Thoracic aorta (tissue), 2 donors: ENCODE measurements at places on chromosomes 2 and 18.

GRCh38 chr18:4842287-4842686 is 354.8 kb downstream of the AKAIN1 start:
- H3K36me3 ChIP-seq: no peaks in the 10 kb centered on the region
- H3K27ac ChIP-seq: no peak overlapping the region
- H3K4me1 ChIP-seq: no peaks in the 10 kb centered on the region

DNA sequence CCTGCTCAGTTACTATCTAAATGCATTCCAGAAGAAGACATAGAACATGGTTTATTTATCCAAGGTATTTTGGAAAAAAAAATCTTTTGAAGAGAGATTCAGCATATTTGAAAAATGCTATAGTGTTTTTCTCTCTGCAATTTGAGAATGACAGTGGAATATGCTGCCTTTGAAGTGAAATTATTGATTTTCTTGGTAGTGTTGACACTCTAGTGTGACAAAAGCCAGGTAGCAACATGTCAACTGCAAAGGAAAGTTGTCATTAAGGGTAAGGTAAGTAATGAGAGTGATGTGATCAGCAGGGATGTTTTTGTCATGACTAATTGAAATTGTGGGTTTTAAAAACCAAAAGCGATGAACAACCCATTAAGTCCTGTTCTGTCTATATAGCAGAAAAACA is 1387.1 kb upstream of the TMEFF2 start:
- no peak overlapping the region for H3K4me3 ChIP-seq
- DNase-seq: no peak
- H3K4me1 ChIP-seq: no peaks in the 10 kb centered on the region

GRCh38 chr2:12819721-12820120 is 103.0 kb downstream of the TRIB2 start:
- no peak for DNase-seq
- H3K4me1 ChIP-seq: peaks cover 8% of the 10 kb centered on the region
- H3K27me3 ChIP-seq: no peaks in the 10 kb centered on the region
- H3K36me3 ChIP-seq: no peaks in the 10 kb centered on the region

DNA sequence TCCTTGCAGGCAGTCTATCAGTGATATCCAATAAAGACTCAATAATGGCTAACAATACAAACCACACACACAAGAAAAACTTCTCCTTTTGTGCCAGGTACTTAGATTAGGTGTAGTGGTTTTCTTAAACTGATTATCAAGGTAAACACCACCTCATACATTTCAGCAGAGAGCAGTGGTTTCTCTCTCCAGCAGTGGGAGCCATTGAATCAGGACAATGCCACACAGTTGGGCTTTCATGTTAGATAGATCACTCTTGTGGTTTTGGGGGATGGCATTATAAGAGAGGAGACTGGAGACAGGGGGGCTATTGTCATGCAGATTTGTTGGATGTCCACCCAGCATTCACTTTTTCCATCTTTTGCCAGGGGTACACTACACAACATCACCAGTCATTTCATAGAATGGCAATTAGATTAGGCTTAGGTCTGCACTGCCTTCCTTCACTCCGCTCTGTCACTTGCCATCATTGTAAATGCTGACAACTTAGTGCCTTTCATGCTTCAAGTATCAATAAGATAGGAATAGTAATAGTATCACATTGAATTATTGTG is 13.6 kb upstream of the IRS1 start:
- no peaks in the 10 kb centered on the region for H3K27me3 ChIP-seq
- no peaks in the 10 kb centered on the region for H3K36me3 ChIP-seq
- H3K27ac ChIP-seq: no peak overlapping the region
- no peaks in the 10 kb centered on the region for H3K4me1 ChIP-seq
- no peak overlapping the region for H3K4me3 ChIP-seq

DNA sequence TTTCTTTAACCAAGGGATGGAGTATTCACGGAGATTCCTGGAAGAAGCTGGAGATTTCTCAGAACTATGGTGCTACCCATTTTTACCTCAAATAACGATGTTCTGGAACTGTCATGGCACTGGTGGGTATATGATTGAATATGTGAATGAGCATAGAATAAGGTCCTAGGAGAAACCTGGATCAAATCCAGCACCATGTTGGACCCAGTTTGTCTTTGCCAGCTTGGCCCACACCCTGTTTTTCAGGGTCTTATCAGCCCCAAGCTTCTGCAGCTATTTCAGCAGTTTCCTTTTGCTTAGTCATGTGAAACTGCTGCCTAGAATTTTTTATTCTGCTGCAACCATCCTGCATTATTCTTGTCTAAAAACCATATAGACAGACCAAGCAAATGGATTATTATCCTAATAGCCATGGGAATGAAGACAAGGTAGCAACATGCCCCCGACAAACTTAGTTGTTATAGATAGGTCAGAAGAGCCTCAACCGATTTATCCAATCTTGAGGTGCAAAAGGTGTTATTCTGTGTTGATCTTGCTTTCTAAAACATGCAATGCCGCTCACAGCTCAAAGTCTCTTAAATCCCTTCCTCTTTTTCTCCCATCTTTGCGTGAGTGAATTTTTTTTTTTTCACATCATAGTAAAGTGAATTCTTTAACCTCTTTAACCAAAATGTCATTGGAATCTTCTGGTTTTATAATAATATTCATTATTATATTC is 133.6 kb downstream of the PRPF40A start:
- peaks cover 68% of the 10 kb centered on the region for H3K4me1 ChIP-seq
- no peaks in the 10 kb centered on the region for H3K36me3 ChIP-seq
- H3K4me3 ChIP-seq: no peak overlapping the region
- no peak for DNase-seq

DNA sequence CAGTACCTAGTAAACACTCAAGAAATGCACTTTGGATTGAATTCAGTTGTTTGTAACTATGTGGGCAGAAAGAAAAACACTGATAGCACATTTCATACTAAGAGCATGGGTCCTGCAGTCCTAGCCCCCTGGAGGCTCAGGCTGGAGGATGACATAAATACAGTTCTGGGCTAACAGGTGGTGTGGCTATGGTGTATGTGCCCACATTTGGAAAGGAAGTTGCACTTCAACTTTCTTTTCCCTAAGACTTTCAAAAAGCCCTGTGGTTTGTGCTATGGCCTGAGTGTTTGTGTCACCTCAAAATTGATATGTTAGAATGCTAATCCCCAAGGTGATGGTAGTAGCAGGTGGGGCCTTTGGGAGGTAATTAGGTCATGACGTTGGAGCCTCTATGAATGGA is 218.2 kb downstream of the CDCA7 start:
- no peak overlapping the region for H3K4me3 ChIP-seq
- no peaks in the 10 kb centered on the region for H3K27me3 ChIP-seq
- no peaks in the 10 kb centered on the region for H3K36me3 ChIP-seq
- H3K27ac ChIP-seq: no peak overlapping the region

DNA sequence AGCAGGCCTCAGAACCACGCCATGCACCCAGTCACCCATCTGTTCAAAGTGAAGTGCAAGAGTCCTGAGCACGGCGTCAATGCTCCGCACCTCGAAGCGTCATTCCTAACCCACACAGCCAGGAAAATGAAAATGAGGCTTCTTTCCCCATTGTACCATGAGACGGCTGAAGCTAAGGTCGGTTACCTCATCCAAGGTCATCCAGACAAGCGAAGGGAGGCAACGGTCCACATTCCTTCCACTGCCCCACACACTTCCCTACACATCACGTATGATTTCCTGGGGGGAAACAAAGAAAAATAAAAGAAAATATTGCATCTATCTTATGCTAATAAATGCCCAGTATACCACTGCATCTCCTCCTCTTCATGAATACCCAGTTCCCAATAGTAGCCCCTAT is 113.5 kb upstream of the RAB6C start:
- H3K4me3 ChIP-seq: no peak overlapping the region
- H3K27me3 ChIP-seq: no peaks in the 10 kb centered on the region
- no peak overlapping the region for H3K27ac ChIP-seq

DNA sequence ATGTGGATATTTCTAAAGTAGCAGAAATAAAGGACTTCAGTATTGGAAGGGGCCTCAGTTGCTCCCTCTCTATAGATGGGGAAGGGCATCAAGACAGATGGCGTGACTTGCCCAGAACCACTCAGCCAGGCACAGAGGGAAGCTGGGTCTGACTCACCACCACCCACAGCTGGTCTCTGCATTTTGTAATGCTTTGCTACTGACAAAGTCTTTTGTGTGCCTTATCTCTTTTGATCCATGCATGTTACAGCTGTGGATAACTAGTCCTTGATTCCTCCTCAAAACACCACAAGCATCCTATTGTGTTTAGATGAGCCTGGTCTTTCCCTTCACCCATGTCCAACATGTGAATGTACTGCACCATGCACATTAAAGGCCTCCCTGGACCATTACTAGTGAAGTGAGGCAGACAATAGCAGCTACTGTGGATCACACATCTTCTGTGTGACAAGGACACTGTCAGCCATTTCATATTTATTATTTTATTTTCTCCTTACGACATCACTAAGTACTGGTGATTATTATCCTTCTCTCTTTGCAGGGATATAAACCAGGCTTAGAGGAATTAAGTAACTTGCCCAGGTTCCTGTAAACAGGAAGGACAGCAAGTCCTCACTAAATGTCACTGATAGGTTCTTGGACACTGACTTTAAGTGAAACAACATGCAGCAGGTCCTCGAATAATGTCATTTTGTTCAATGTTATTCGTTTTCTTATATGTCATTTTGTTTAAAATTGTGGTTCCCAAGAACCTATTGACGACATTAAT is 29.6 kb upstream of the IL37 start:
- H3K36me3 ChIP-seq: no peaks in the 10 kb centered on the region
- DNase-seq: no peak
- no peaks in the 10 kb centered on the region for H3K4me1 ChIP-seq
- no peaks in the 10 kb centered on the region for H3K27me3 ChIP-seq

- H3K36me3 ChIP-seq: no peaks in the 10 kb centered on the region
- no peaks in the 10 kb centered on the region for H3K27me3 ChIP-seq
- DNase-seq: no peak
- H3K27ac ChIP-seq: no peak overlapping the region
- H3K4me1 ChIP-seq: no peaks in the 10 kb centered on the region
These were observed 111.1 kb upstream of the CAB39 start for GRCh38 chr2:230601510-230601909.

DNA sequence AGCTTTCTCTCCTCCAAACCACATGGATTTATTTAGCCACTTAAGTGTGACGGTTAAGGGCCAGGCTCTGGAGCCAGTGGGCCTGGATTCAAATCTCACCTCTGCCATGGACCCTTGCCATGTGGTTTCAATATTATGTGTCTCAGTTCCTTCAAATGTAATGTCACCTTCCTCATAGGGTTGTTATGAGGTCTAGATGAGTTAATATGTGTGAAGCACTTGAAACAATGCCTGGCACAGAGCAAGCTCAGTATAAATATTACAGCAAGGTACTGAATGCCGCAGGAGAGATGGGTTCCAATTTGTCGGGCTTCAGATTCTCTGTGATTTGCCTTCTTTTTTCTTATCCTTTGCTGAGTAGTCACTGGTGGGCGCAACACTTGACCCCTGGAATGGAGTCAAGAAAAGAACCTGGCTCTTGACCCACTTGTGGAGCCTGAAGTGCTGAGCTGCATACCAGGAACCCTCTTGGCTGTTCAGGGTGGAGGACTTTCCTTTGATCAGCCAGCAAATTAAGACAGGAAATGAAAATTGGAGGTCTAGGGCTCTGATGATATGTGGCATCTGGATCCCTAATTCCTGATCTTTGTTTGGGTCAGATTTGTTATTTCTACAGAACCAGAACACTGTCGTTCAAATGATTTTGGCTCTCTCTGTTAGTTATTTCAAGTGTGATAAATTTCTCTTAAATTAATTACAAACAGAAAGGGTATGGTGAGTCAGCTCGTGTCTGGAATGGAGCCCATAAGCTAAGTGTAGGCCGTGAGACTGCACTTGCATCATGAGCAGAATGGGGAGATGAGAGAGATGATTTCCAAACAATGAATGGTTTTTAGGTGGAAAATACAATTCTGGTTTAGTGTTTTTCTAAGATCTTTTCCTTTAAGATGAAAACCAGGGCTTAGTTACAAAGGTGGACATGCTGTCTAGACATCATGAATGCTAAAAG is 293.0 kb downstream of the KCNS3 start:
- DNase-seq: no peak
- no peak overlapping the region for H3K4me3 ChIP-seq
- H3K36me3 ChIP-seq: no peaks in the 10 kb centered on the region
- H3K4me1 ChIP-seq: peaks cover 6% of the 10 kb centered on the region

DNA sequence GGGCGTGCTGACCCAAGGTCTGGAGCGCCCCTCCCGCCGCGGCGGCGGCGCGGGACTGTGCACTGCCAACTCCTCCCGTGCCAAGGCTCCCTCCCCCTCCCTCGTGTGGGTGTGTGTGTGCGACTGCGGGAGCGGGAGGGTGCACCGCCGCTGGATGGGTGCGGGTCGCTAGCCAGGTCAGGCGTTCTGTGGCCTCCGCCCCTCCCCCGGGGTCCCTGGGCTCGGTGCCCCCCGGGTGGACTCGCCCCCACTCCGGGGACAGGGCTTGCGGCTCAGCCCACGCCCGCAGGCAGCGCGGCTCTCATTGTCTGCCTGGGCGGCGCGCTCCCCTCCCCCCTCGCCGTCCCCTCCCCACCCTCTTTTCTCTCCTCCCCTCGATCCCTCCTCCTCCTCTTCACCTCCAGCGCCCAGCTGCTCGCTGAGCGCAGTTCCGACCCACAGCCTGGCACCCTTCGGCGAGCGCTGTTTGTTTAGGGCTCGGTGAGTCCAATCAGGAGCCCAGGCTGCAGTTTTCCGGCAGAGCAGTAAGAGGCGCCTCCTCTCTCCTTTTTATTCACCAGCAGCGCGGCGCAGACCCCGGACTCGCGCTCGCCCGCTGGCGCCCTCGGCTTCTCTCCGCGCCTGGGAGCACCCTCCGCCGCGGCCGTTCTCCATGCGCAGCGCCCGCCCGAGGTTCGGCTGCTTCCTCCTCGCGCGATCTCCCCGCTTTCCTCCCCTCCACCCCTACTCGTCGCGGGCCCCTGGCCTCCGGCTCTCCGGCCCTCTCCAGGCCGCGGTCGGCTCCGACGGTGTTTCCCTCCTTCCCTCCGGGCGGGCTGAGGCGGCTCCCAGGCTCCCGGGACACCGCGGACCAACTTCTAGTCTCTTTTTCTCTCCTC is at the start of gene GATA6:
GATA6 (plus strand) TSS at position 579 of the 878 bp plus-strand sequence. CDS start 1,556 bp downstream, outside the sequence.
- peak within 1 kb of the TSS; percentile 100 for H3K4me3 ChIP-seq
- H3K27ac ChIP-seq: peak within 1 kb of the TSS; percentile 98
- peaks cover 2% of the 10 kb centered on the region for H3K4me1 ChIP-seq
- no peaks in the 10 kb centered on the region for H3K27me3 ChIP-seq
- H3K36me3 ChIP-seq: peaks cover 12% of the 10 kb centered on the region
